ENCODE measurements at places on chromosomes 13 and 19. TPM values are rescaled to one million over a fixed set of nuclear protein-coding genes. Genes with fewer than 3 reads are reported as not detected.

MICOS13 gene
- 44.7 TPM for total RNA-seq

IL11 gene
- total RNA-seq = not detected

IL27RA gene
- 4.1 TPM for total RNA-seq

CEBPA gene
- 0.22 TPM for total RNA-seq

KLF2 gene
- total RNA-seq = 2.6 TPM

DNA sequence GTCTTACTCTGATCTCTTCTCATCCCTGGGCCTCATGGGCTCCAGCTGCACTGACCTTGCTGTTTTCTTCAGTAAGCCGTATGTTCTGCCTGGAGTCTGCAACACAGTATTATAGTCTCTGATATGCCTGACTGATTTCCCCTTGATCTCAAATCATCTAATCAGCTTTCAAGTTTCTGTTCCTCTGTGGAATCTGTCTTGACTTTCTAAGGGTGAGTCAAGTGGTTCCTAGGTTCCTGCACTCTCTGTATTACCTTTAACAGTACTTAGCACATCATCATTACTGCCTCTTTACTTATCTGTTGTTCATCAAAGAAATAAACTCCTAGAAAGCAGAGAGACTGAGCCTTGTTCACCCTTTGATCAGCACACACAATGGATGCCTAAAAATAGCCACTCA lies 350.7 kb downstream of the LMO7 start:
- DNase-seq = no peak

GRCh38 chr13:24644036-24644435 lies 36.2 kb upstream of the ATP12A start:
- DNase-seq = no peak

GRCh38 chr13:23567906-23568460 lies 2.2 kb upstream of the TNFRSF19 start:
- DNase-seq = no peak

GRCh38 chr13:111992911-111993310 lies 74.0 kb upstream of the SOX1 start:
- no peak for DNase-seq

DNA sequence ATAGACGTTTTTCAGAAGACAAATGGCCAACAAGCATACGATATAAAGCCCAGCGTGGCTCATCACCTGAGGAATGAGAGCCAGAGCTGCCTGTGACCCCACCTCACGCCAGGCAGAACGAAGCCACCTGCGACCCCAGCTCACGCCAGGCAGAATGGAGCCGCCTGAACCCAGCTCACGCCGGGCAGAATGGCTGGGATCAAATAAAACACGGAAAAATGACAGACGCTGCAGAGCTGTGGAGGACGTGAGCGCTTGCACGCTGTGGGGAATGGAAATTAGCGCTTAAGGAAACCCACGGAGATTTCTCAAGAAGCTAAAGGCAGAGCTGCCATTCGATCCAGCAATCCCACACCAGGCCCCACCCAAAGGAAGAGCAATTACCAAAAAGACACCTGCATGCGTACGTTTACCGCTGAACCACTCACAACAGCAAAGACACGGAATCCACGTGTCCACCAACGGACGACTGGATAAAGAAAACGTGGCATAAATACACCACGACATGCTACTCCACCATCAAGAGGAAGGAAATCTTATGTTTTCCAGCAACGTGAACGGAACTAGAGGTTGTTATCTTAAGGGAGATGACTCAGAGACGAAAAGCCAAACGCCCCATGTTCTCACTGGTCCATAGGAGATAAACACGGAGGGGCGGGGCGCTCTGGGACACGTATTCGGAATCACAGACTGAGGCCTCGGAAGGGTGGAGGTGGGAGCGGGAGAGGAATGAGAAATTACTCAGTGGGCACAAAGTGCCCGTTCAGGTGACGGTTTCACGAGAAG lies 30.7 kb upstream of the C13orf46 start:
- peak; percentile 94 for DNase-seq

DNA sequence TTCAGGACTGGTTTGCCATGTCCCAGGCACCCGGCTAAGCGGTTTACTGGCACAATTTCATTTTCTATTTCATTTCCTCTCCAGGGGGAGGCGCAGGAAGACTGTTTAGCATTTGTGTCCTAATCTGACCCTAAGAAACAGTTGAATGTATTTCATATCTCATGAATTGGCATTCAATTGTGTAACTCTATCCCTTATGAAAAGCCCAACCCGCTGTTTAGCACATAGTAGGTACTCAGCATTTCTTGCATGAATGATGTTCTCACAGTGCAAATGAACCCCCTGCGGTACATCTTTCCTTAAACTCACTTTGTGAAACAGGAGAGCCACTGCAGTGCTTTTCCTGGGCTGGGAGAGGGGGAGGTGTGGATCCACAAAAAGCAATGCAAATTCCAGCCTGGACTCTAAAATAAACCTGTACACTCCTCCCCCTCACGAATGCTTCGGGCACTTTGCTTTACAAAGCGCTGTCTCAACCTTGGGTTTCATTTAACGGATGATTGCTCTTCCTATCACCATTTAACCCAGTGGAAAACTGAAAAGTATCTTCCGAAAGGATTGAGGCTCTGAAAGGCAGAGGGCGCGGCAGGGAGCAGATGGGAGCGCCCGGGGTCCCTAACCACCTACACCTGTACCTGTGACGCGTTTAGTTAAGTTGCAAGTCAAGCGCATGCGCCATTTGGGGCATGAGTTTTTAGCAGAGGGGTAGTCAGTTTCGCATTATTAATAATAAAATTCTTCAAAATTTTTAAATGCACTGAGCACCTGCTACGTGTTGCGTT lies 1.2 kb upstream of the EEF2 start:
- peak; percentile 80 for DNase-seq

Measured in lung microvascular endothelial cell (primary cell).